GM12892 (cell line): ENCODE measurements at places on chromosomes 6 and 20.

DNA sequence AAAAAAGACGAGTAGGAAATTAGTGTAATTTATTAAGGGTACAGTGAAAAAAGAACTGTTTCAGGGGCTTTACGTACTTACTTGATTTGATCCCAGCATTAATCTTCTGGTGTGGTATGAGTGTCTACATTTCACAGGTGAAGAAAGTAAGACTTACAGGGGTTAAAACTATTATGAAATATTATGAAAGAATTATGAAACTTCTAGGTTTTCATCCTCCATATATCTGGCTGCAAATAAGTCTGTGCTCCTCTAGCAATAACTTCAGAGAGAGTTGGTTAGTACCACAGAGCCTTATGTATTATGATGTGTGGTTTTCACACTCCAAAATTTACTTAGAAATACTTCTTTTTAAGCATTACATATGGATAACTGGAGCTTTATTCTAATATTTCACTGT, 41.9 kb downstream of the ZFAND3 start:
- no peak for DNase-seq

DNA sequence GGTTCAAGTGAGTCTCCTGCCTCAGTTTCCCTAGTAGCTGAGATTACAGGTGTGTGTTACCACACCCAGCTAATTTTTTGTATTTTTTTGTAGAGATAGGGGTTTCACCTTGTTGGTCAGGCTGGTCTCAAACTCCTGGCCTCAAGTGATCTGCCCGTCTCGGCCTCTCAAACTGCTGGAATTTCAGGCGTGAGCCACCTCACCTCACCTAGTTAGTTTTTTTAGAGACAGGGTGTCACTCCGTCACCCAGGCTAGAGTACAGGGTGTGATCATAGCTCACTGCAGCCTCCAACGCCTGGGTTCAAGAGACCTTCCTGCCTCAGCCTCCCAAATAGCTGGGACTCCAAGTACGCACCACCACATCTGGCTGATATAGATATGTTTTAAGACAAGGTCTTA, 22.9 kb downstream of the SYTL3 start:
- no peak for DNase-seq

GRCh38 chr6:11215773-11216172, 16.7 kb downstream of the NEDD9 start:
- DNase-seq = no peak

- no peak for DNase-seq
Measured at GRCh38 chr6:84457276-84457675, 229.8 kb upstream of the CEP162 start.

DNA sequence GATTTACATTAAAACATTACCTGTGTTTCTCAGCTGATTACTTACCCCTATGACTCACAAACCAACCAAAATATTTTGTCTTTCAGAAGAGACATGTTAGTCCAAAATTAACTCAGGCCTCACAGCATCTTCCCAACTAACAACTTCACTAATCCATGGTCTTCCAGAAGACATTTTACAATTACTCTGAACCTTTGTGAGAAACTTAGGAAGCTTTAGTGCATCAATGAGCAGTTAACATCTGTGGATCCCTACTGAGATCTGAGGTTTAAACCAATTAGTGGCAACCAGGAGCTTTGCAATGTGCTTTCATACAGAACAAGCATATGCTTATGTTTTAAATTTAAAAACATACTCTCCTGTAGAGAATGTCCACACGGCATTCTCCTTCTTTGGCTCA, 269.7 kb downstream of the UBE3D start:
- no peak for DNase-seq

GRCh38 chr6:170022827-170023619, 267.9 kb downstream of the DLL1 start:
- DNase-seq = no peak

- DNase-seq = no peak
Measured at GRCh38 chr6:2517401-2517800, 233.3 kb downstream of the MYLK4 start.

- DNase-seq = no peak
Measured at GRCh38 chr6:158912655-158913054, 87.3 kb downstream of the RSPH3 start.

DNA sequence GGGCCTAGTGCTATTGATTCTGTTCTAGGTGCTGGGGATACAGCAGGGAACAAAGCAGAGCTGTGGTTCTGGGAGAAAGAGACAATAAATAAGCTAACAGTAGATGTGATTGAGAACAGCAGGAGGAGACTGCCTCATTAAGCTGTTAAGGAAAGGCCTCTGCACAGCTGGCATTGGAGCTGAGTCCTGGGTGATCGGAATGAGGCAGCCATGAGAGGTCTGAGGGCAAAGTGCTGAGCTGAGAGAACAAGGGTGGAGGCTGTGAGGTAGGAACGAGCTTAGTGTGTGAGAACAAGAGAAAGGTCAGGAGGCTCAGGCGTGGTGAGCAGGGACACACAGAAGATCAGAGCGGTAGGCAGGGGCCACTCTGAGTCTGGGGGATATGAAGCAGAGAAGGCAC, 18.3 kb downstream of the DDX27 start:
- DNase-seq = no peak

GRCh38 chr6:109793792-109794191, 102.7 kb downstream of the FIG4 start:
- no peak for DNase-seq

DNA sequence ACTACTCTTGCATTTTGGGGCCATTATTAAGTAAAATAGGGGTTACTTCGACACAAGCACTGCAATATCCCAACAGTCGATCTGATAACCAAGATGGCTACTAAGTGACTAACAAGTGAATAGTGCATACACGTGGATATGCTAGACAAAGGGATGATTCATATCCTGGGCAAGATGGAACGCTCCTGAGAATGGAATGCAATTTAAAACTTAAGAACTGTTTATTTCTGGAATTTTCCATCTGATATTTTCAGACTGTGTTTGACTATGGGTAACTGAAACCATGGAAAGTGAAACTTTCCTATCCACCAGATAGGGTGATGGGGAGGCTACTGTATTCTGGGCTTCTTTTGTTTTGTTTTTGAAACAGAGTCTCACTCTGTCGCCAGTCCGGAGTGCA, 66.5 kb downstream of the ILRUN start:
- DNase-seq = no peak

GRCh38 chr6:39343396-39343870, 20.9 kb upstream of the KCNK16 start:
- DNase-seq = no peak

GRCh38 chr6:45587229-45588060, 209.7 kb upstream of the SUPT3H start:
- DNase-seq = no peak

DNA sequence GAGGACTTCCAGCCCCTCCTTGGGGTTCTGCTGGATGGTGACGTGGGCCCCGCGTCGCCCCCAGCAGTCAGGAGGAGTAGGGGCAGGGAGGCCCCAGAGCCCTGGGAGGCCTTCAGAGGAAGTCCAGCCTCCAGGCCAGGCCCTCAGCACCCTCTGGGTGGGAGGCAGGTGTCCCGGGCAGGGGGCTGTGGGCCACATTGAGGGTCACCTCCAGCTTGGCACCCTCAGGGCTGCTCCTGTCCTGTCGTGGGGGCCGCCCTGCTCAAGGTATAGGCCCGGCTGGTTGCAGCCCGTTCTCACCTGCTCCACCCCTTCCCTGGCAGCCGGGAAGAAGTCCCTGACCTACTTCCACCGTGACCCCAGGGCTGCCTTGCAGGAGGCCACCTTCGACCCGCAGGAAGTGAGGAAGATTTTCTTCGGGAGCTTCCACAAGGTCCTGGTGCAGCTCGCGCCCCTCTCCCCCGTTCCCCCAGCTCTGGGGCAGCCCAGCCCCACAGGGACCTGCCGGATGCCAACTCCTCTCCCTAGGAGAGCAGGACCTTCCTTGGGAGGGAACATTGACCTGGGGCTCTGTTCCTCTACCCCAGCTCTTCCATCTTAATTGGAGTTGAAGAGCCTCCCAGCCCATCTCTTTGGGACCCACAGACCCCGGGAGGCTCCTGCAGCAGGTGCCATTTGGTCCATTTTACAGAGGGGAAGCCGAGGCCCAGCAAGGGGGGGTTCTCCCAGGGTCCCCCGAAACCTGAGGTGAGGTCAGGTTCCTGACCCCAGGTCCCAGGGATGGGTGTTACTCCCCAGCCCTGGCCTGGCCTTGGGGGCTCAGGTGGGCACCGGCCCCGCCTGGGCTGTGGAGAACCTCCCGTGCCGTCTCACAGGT, 26.4 kb downstream of the COL20A1 start:
- DNase-seq = no peak
